ENCODE measurements at places on chromosomes 5 and 9. TPM values are rescaled to one million over a fixed set of nuclear protein-coding genes. Genes with fewer than 3 reads are reported as not detected.

DNA sequence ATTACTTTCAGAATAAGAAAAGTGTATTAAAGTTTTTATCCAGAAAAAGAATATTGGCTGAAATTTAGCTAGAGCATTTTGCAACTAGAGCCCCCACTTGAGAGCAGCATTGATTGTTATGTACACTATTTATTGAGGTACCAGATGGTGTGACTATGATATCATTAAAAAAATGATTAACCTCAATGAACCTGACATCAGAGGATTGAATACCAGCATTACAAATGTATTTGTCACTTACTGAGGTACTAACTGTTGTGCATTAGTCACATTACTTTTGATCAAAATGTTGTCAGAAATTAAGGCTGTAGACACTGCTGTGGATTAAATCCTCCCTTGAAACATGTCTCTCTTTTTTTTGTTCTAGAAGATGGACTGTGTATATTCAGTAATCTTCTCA, 127.8 kb upstream of the DHFR start:
- no peak for DNase-seq
- H3K4me3 ChIP-seq = no peak overlapping the region
- H3K4me1 ChIP-seq = peaks cover 9% of the 10 kb centered on the region
- no peak overlapping the region for H3K27ac ChIP-seq
- no peaks in the 10 kb centered on the region for H3K27me3 ChIP-seq
- 0 out of 2 replicates have a peak, but pooled peaks cover 11% of the 10 kb centered on the region for H3K36me3 ChIP-seq

DNA sequence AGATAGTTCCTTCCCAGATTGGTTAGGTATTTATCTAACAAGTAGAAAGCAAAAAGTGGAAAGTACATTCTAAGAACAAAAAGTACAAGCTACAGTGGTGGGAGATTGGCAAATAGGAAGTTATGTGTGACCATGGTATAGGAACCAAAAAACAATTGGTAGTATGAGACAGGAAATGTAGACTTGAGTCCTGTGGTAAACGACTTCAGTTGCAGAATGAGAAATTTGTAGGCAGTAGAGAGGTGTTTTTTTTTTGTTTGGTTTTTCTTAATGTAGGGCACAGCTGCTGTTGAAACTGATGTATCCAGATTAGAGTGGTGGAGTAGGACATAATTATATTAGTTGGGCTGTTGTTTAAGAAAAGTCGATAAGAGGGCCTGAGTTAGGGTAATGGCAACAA, 72.0 kb downstream of the CCNH start:
- no peaks in the 10 kb centered on the region for H3K4me1 ChIP-seq
- H3K27ac ChIP-seq = no peak overlapping the region
- DNase-seq = no peak
- H3K27me3 ChIP-seq = no peaks in the 10 kb centered on the region

DNA sequence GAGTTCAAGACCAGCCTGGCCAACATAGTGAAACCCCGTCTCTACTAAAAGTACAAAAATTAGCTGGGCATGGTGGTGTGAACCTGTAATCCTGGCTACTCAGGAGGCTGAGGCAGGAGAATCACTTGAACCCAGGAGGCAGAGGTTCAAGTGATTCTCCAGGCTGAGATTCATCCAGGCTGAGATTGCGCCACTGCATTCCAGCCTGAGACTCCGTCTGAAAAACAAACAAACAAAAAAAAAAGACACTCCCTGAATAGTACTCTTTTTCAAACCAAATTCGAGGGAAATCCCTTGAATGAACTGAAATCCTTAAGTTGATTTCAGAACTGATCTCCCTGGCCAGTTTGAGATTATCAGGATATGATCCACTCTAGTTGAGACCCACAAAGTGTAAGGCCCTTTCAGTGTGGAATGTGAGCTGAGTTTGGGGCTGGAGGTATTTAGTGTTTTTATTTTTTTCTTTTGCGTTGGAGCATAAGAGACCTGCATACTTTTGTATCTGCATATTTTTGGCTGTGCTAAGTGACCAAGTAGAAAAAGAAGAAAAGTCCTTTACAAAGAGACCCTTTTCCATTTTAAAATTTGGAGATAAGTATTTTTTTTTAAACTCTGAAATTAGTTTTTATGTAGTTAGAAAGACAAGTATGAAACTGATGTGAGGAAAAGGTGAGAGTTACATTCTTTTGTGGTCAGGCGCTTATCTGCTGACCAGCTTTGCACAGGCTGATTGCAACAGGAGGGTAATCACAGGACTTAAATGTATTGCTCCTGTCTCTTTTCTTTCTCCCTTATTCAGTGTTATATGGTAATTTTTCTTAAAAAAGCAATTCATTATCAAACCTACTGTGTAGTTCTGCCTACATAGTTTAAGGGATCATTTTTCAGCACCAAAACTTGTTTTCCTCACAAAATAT, 42.9 kb downstream of the TMEFF1 start:
- peak; percentile 65 for DNase-seq
- H3K4me3 ChIP-seq = peak overlapping the region; percentile 42
- peak overlapping the region; percentile 86 for H3K27ac ChIP-seq
- H3K4me1 ChIP-seq = peaks cover 26% of the 10 kb centered on the region
- no peaks in the 10 kb centered on the region for H3K27me3 ChIP-seq

DNA sequence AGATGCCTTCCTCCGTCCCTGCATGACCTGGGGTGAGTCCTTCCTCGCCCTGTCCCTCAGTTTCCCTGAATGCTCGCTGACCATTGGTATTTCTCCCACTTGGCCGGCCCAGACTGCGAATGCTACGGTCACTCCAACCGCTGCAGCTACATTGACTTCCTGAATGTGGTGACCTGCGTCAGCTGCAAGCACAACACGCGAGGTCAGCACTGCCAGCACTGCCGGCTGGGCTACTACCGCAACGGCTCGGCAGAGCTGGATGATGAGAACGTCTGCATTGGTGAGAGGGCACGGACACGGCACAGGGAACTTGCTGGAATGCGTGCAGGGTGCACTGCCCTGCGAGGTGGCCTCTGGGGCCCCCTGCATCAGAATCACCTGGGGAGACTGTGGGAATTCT, 77.1 kb downstream of the NTNG2 start:
- no peak overlapping the region for H3K27ac ChIP-seq
- peaks cover 39% of the 10 kb centered on the region for H3K27me3 ChIP-seq
- H3K36me3 ChIP-seq = no peaks in the 10 kb centered on the region
- H3K4me3 ChIP-seq = no peak overlapping the region

DNA sequence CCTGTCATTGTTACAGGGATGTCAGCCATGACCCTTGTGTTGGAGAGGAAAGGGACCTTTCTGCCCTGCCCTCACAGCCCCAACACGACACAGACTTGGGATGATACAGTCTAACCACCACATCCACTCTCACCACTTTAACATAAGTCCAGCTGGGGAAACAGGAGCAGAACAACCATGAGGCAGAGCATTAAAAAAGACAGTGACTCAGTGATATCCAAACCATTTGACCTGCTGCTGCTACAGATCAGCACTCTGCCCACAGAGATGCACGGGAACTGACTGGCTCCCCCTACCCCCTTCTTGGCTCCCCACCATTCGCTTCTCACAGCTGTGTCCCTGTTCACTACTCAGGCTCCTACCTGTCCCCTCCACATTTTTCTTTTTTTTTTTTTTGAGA, 458.6 kb downstream of the ZNF608 start:
- no peak overlapping the region for H3K27ac ChIP-seq
- no peaks in the 10 kb centered on the region for H3K27me3 ChIP-seq
- H3K4me1 ChIP-seq = no peaks in the 10 kb centered on the region

DNA sequence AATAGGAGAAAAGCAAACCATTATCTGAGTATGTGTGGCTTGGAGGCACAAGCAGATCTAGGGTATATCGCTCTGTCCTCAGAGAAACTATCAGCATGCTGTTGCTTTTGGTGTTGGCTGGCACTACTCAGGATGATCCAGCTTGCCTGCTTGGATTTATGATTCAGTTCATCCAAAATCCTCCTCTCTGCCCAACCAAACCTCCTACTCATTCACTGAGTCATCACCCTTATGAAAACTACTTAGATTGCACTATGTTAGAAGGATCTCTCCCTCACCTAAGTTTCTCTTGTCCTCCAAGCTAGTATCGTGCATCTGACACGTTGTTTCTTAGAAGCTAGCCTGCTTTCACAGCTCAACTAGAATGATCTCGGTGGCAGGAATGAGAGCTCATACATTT, 14.2 kb upstream of the ZBED3 start:
- no peak for DNase-seq
- no peaks in the 10 kb centered on the region for H3K36me3 ChIP-seq
- no peak overlapping the region for H3K27ac ChIP-seq
- no peaks in the 10 kb centered on the region for H3K4me1 ChIP-seq
- no peaks in the 10 kb centered on the region for H3K27me3 ChIP-seq

DNA sequence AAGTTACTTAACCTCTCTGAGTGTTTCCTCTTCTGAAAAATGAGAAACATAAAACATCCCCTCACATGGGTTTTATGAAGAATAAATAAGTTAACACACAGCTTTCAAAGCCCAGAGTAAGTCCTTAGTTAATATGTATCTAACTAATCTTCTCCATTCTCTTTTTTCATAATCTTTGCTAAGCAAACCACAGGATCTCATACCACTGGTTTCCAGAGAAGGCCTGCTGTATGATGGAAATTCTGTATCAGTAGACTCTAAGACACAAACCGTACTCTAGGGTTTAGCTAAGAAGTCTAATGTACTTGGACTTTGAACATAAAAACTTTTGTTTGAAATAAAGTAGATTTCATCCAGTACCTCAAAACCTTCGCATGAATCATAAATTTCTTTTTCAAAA, 307.9 kb downstream of the SPOCK1 start:
- no peaks in the 10 kb centered on the region for H3K27me3 ChIP-seq
- H3K27ac ChIP-seq = no peak overlapping the region
- H3K36me3 ChIP-seq = no peaks in the 10 kb centered on the region

GRCh38 chr5:176676361-176676824, 29.1 kb downstream of the TSPAN17 start:
- no peaks in the 10 kb centered on the region for H3K27me3 ChIP-seq
- no peak overlapping the region for H3K4me3 ChIP-seq
- no peaks in the 10 kb centered on the region for H3K36me3 ChIP-seq
- peaks cover 14% of the 10 kb centered on the region for H3K4me1 ChIP-seq
- H3K27ac ChIP-seq = no peak overlapping the region

GRCh38 chr5:80865551-80865950, 94.6 kb upstream of the RASGRF2 start:
- DNase-seq = no peak
- H3K27ac ChIP-seq = no peak overlapping the region
- H3K4me1 ChIP-seq = no peaks in the 10 kb centered on the region
- H3K4me3 ChIP-seq = no peak overlapping the region
- no peaks in the 10 kb centered on the region for H3K36me3 ChIP-seq

- peaks cover 8% of the 10 kb centered on the region for H3K36me3 ChIP-seq
- DNase-seq = no peak
- H3K27me3 ChIP-seq = no peaks in the 10 kb centered on the region
- H3K4me3 ChIP-seq = no peak overlapping the region
Observed at GRCh38 chr9:131399972-131400371, 6.1 kb downstream of the PRRC2B start.

DNA sequence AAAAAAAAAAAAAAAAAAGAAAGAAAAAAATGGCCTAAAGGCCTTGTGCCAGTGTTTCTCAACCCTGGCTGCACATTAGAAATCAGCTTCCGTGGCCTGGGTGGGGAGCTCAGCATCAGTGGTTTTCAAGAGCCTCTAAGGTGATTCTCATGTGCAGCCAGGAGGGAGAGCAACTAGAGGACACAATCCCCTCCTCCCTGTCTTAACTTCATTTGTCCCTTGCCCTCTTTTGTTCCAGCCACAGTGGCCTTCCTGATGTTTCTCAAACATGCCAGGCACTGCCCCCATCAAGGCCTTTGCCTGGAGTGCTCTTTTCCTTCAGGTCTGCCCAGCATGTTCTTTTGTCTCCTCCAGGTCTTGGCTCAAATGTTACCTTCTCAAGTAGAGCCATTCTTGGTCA, 42.4 kb downstream of the HOMER1 start:
- H3K36me3 ChIP-seq = no peaks in the 10 kb centered on the region
- DNase-seq = no peak
- H3K27me3 ChIP-seq = no peaks in the 10 kb centered on the region
- H3K4me3 ChIP-seq = no peak overlapping the region
- H3K27ac ChIP-seq = no peak overlapping the region
- no peaks in the 10 kb centered on the region for H3K4me1 ChIP-seq

DNA sequence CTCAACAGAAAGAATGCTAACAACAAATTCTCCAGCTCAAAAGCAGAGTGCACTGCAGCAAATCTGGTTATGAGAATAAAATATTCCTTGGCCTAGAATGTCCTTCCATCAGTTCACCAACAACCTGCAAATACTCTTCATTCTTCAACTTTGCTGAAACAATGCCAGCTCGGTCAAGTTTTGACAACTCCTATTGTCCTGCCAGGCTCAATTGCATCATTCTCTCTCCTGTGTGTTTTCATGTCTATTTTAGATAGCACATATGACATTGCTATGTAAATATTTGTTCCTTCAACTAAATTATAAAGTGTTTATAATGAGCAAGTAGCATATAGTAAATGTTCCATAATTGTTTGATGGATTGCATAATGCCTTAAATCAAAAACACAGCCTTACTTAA, 463.8 kb downstream of the TLE1 start:
- no peaks in the 10 kb centered on the region for H3K36me3 ChIP-seq
- H3K27ac ChIP-seq = no peak overlapping the region
- no peak for DNase-seq
- no peak overlapping the region for H3K4me3 ChIP-seq
- no peaks in the 10 kb centered on the region for H3K4me1 ChIP-seq

GRCh38 chr5:172788771-172789686, 18.0 kb upstream of the DUSP1 start:
- H3K27ac ChIP-seq = peak overlapping the region; percentile 13
- no peak overlapping the region for H3K4me3 ChIP-seq
- H3K36me3 ChIP-seq = no peaks in the 10 kb centered on the region
- no peak for DNase-seq

DNA sequence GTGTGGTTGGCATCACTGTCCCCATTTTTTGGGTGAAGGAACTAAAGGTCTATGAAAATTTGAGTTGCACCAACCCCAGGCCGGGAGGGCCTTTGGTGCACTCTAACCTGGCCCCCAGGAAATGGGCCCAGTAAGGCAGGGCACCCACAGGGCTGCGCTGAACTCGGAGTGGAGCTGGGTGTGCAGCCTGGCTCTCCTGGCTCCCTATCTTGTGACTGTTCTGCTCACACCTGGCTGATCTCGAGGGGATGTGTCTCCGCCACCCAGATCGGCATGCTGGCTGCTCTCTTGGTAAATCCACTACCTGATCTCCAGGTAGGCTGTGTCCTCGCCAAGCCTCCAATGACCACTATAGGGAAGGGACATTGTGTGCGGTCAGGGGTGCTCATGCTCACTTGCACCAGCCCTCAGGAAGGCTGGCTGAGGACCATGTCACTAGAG, 259.8 kb downstream of the NSG2 start:
- no peak overlapping the region for H3K4me3 ChIP-seq
- peaks cover 98% of the 10 kb centered on the region for H3K27me3 ChIP-seq
- DNase-seq = no peak
- H3K27ac ChIP-seq = no peak overlapping the region
- no peaks in the 10 kb centered on the region for H3K4me1 ChIP-seq

The SOHLH1 gene
- not detected for total RNA-seq

The MYOZ3 gene
- 0.25 TPM for total RNA-seq

The CD74 gene
- 41.1 TPM for total RNA-seq

The AK3 gene
- total RNA-seq = 34.0 TPM

All from PC-9 (cell line).